ENCODE measurements at places on chromosomes 7 and 10.

DNA sequence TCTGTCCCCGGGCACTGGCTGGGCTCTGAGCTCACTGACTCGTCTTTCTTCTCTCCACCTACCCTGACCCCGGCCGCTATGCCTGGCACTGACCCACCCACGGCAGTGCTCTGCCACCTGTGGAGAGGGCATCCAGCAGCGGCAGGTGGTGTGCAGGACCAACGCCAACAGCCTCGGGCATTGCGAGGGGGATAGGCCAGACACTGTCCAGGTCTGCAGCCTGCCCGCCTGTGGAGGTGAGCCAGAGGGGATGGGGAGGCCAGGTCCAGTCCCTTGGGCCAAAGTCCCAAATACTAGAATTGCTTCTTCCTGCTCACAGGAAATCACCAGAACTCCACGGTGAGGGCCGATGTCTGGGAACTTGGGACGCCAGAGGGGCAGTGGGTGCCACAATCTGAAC lies 27.3 kb downstream of the TBATA start:
- no peak for DNase-seq

DNA sequence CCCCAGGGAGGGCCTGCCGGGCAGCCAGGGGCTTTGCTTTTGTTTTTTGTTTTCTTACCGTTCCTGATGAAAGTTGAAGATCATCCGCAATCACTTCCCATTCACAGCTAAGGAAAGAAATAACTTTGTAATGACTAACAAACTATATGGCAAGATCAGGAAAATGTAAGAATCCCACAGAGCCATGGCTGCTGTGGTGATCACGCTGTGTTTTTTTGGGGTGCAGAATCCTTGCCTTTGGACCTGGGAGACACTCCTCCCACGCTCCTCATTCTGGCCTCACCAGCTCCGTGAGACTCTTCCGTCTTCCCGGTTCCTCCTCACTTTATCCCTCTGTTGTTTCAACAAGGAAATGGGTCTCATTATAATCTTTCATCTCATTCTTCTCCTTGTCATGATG lies 443.0 kb upstream of the MGMT start:
- no peak for DNase-seq

- DNase-seq = peak; percentile 27
These were observed 94.9 kb upstream of the PIK3CG start for GRCh38 chr7:106770191-106770590.

GRCh38 chr10:15817409-15818046 lies 42.8 kb downstream of the MINDY3 start:
- no peak for DNase-seq

GRCh38 chr10:6328699-6329423 lies 126.1 kb downstream of the PFKFB3 start:
- DNase-seq = no peak

DNA sequence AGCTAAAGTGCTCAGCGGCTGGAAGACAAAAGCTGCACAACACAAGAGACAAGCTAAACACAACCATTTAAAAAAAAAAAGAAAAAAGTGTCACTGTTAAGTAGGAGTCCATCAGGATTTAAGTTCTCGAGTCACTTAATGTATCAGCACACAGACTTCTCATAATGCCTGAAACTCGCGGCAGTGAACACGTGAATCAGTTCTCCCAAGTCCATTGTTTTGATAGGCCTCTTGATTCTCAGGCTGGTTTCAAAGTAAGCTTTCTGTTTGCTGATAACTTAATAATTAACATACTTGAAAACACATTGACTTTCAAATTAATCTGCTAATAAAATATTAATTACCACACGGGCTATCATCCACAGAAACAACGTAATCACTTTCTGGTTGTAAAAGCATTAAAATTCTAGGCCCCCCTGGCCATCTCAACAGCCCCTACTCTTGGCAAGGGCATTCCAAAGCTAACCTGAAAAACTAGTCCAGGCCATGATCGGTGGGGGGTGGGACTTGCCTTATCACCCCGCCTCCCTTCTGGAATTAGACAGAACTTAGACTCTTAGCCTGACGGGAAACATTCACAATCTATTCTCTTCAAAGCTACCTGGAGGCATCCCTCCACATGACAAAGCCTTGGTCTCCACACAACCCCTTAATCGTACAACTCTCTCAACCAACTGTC lies 129.0 kb downstream of the DIP2C start:
- DNase-seq = no peak

GRCh38 chr10:88979153-88979562 lies 11.4 kb upstream of the FAS start:
- no peak for DNase-seq

DNA sequence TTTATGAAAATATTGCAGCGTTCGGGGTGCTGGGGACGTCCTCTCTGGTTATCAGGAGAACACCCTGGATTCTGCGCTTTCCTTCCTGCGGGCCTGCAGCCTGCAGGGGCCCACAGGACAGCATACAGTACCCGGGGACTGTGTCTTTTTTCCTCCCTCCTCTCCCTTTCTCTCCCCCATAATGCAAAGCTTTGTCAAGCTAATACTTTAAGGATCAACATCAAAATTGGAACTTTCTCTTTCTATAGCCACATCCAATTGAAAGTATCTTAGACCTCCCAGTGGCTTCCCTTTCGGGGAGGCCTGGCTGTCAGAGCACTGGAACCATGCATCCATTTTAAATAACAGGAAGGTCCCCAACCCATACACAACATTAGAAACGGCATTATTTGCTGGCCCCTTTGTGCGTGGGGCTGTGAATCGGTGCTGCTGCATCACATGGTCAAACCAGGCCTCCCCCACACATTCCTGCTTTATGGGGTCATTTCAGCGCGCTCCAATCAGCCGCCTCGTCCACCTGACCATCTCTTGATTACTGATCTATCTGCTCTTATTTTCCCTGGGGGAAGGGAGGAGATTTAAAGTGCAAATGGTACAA lies 505.1 kb downstream of the DNAJB6 start:
- DNase-seq = no peak

- no peak for DNase-seq
These were observed 63.2 kb downstream of the MKI67 start for GRCh38 chr10:128062881-128063563.

- DNase-seq = no peak
These were observed 945 bp downstream of the ADD3 start for GRCh38 chr10:110008518-110009339.

DNA sequence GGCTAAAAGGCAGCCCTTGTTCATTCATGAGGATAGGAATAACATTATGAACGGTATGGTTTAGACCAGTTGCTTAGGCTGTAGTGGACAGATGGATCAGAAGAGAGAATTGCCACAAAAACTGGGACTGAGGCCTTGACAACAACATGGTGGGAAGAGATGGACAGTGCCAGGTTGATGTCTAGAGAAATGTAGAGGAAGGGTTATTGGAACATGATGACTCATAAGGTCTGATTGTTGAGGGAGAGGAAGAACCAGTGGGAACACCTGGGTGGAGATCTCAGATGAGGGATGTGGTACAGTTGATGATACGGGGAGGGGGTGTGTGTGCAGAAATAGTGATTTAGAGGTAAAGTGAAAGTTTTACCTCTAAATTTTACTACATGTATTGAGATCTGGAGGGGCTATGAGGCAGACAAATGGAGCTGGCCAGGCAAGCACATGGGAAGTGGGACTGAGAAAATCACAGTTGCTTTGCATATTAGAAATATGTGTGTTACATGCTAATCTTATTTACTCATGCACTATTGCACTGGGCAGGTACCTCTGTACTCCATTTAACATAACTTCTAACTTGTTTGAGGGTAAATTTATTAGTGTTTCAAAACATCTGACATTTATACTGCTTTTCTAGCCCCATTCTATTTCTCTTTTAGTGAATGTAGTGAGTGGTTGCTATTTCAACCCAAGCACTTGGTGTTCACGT lies 65.6 kb downstream of the PLCE1 start:
- DNase-seq = no peak

DNA sequence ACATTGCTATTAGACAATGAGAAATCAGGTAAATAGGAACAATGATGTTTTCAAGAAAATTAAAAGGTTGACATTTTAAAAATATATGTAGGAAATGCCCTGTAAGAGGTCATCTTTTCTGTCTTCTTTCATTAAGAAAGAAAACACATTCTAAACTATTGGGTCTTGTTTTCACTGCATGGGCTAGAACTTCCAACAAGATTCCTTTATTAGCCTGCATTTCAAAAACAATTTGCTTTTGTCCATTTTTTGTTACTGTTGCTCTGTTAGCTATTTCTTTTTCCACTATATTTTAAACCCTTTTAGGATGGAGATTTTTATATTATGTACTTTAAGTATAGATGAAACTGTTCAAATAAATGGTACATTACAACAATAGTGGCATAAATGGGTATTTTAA lies 9.2 kb downstream of the REEP3 start:
- no peak for DNase-seq

- DNase-seq = peak; percentile 66
These were observed 168.2 kb downstream of the NRF1 start for GRCh38 chr7:129779602-129780256.

- peak; percentile 5 for DNase-seq
These were observed 315.9 kb upstream of the ETV1 start for GRCh38 chr7:14305233-14305866.

GRCh38 chr7:11727864-11728263 lies 104.1 kb downstream of the THSD7A start:
- DNase-seq = no peak

- DNase-seq = no peak
These were observed 547.5 kb upstream of the C7orf33 start for GRCh38 chr7:148042935-148043631.

DNA sequence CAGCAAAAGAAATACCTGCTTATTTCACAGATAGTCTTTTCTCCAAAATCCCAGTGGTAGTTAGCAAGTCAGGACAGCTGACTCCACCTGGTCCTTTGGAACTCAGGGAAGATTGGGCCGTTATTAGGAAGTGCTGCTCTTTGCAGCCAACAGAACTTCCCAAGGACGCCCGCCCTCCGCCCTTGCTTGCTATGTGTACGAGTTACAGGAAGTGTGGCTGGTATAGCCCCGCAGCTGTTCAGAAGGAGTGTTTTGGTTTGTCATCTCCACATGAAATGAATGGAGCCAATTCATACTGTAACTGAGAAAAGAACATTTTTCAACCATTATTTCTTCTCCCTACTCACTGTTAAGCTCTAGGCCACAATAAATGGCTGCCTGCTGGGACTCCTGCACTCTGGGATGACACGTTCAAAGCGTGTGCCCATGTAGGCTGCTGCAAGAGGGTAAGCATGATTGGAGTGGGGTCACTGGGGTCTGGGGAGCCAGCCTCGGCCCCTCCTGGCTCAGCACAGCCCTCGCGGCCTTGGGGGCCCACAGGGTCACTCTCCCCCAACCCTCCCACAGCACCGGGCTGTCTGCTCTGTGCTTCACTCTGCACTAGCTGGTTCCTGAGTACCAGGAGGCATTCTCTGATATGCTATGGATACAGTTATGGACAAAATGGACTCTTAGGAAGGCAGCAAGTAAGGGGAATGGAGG lies 244.0 kb downstream of the EBF3 start:
- DNase-seq = no peak

DNA sequence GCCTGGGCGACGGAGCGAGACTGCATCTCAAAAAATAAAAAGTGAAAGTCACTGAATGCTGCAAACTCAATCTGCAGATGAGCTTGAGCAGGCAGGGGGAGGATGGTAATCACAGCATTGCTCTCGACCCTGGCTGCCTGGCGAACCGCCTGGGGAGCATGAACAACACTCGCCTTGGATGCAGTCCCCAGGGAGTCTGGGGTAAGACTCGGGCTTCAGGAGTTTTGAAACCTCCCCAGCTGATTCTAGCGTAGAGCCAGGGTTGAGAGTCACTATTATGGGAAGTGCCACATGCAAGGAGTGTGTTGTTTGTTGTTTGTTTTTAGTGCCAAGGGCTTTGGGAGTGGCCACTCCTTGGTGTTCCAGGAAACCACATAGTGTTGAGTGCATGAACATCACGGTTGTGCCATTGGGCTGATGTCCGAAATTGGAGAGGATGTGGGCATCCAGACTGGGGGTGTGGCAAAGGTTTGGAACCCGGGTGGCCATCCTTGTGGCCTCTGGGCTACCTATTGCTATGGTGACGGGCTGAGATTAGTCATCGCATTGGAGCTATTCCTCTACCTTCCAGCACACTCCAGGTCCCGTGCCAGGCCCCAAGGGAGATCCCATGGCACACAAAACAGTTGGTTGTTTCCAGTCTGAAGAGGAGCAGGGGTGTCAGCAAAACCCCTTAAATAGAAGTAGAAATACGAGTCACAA lies 92.6 kb downstream of the RGS10 start:
- no peak for DNase-seq

GRCh38 chr10:21161090-21161625 lies 264.0 kb upstream of the NEBL start:
- no peak for DNase-seq

DNA sequence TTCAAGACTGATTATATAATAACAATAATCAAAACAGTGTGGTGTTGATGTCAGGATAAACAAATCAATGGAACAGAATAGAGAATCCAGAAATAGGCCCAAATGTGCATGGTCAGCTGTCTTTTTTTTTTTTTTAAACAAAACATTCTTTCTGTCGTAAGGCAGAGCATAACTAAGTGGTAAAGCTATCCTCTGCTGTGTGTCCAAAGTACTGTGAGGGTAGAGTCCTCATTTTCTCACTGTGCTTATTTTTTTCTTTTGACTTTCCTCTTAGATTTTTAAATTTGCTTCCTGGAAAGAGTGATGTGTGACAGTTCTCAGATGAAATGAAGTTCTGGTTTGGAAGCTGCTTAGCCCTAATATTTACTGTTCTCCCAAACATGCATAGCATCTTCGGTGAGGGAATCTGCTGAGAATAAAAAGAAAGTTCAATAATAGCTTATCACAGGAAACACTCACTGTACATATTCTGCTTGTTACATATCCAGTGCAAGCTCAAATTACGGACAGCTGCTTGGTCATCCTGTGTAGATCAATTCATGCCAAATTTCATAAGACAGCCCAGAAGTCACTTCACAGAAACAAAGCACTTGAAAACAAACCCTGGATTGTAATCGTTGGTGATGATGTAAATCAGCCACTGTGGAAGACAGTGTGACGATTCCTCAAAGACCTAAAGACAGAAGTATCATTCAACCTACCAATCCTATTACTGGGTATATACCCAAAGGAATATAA lies 423.9 kb downstream of the NEBL start:
- no peak for DNase-seq

- no peak for DNase-seq
These were observed 438.3 kb downstream of the DNAJB6 start for GRCh38 chr7:157775021-157775559.

DNA sequence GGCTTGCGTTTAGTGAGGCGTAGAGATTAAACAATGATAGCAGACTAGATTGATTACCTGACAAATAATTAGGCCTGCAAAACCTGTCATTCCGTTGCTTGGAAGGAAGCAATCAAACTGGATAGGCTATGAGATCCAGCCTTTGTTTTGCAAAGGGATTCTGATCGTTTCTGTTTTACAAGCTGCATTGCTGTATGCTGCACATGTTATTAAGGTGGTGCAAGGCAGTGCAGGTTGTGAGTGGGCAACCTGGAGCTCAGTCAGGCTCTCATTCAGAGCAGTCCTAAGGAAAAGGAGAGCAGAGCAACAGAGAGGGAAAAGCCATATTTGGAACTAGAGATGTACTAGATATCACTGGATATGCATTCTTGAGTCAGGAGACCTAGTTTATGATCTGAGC lies 6.9 kb upstream of the NOBOX start:
- DNase-seq = no peak
